ENCODE measurements at places on chromosomes 12 and 14.

DNA sequence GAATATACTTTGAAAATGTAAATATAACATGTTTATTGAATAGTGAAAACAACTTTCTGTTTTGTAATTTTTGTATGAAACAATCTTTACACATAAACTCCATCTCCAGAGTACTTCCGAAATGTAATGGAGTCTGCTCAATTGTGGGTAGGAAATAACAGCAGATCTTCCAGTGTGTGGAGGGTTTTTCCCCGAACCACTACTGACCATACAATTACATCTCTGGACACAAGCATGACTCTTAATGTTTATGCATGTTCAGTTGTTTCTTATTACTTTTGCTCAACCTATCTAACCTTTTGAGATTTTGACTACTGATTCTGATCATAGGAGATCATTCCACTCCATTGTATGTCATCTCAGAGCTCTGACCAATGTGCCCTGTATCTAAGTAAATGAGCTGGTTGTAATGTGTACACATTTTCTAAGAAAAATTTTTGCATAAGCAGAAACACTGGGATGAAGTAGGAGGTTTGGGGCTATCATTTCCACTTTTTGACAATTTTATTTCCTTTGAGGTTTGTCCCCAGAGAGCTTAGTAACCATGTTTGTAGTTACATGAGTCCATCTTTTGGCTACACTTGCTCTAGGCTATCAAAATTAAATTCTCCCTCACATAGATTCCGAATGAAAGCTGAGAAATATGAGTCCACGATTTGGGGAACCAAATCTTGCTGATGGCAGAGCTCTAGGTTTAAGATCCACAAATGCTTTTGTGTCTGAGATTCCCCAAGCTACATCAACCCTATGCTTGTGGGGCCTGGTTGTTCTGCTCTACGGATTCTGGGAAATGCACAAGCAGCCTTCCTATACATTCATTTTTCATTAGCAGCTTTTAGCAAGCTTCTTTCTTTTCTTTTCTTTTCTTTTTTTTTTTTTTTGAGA is 21.4 kb upstream of the CLEC4D start:
- DNase-seq = peak; percentile 8

- DNase-seq = no peak
Measured at GRCh38 chr14:45083617-45083975, 320 bp upstream of the PRPF39 start.

- no peak for DNase-seq
Measured at GRCh38 chr12:65779091-65779642, 45.1 kb upstream of the HMGA2 start.

- DNase-seq = no peak
Measured at GRCh38 chr12:26044007-26044394, 80.8 kb downstream of the BHLHE41 start.

GRCh38 chr14:99101855-99102461 is 170.0 kb downstream of the BCL11B start:
- DNase-seq = no peak

DNA sequence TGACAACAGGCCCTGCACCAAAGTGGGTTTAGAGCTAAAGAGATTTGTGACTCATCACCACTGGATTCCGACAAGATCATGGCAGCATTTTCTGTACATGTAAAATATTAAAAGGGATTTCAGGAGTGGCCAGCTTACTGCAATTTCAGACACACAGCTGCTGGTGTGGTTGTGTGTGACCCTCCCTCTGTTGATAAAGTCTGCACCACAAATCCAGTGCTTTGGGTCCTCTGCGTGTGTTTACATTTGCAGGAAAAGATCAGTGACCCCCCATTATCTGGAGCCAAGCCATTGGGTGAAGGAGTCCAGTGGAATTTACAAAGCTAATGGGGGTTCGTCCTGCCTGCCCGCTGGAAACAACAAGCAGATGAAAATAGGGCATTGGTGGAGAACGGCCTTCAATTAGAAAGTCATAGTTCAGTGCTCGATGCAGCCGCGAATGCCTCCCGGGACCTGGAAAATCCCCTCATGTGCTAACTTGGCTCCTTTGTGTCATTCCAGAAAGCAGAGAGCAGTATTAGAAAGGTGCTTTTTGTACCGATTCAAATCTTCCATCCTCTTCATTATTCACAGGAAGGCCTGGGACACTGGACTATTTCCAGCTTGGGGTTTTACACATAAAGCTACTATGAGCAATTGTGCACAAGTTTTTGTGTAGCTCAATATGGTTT is 188.5 kb upstream of the TMEM132C start:
- no peak for DNase-seq

DNA sequence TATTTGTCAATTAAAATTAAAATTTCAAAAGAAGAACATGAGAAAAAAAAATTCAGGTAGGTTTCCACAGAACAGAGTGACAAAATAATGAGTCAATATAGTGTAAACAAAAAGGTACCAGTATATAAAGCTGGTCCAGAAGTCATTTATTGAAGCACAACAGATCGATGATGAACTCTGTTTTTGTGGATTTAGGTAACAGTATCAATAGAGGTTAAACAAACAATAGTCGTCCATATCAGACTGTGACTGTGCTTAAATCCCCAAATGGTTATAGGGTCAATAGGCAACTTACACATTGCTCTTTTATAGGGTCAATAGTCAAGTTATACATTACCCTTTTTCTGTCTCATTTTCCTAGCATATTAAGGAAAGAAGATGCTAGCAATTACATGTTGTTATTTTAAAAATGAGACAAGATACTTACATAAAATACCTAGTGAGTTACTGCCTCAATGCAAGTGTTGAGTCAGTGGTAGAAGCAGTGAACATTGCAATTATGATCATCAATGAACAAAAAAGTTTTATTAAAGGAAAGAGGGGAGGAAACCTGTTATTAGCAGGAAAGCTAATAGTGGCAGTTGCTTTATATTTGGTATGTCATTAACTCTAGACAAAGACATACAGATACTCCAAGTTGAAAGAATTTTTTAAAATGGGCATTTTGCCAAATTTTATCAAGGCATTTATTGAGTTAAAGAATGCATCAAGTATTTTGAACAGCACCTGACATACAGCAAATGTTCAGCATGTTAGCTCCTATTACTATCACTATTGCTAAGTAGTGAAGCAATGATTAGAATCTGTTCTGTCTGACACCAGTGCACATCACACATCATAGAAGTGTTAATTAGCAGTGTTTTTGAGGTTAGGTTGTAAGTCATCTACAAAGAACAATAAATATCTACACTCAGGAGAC is 102.9 kb downstream of the CCER1 start:
- DNase-seq = no peak

DNA sequence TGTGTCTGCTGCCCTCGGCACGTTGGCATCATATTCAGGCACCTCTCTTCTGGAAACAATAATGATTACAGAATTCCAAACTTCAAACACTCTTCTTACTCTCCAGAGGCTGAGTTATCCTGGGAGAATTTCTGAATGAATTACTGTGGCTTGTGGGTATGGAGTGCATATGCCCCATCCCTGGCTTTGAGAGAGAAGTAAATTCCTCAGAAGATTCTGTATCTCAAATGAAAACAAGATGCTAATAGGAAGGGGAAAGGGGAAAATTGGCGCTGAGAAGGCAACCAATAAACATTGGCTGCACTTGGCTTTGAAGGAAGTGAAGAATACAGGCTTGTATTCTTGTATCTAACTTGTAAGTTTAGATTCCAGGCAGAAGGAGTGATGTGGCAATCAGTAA is 132.0 kb upstream of the NOVA1 start:
- no peak for DNase-seq

GRCh38 chr12:4862809-4863208 is 46.9 kb upstream of the KCNA1 start:
- peak; percentile 12 for DNase-seq

DNA sequence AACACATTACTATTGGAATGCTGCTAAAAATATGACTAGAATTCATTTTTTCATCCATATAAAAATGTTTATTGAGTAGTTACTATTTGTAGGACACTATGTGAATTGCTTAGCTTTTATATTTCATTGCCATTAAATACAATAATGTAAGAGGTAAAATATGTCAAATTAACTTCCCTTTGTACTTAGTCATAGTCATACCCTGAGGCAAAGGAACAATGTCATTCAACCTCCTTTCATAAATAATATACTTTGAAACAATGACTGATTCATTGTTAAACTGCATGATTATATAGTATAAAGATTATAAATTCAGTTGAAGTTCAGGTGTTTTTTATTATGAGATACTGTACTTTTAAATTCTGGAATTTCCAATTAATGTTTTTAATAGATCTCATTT is 105.2 kb downstream of the GARIN6 start:
- DNase-seq = no peak

- no peak for DNase-seq
Measured at GRCh38 chr12:130663514-130663913, 52.6 kb downstream of the RIMBP2 start.

GRCh38 chr12:2551412-2551900 is 243.3 kb upstream of the FKBP4 start:
- no peak for DNase-seq

DNA sequence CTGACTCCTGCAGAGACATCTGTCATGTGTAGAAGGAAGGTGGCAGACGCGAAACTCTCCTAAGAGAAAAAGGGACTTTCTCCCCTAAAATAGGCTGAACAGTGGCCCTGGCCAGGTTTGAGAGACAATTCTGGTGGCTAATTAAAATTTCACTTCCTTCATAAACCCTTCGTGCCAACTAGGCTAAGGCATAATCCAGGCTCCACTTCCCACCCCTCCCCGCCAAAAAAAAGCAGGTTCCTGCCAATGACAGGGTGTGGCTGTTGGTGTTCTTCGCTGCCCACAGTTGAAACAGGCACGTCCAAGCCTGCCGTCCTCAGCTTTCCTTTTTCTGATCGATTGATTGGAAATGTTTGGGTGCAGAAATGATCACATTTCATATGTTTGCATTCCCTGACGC is 144.6 kb downstream of the GCH1 start:
- DNase-seq = no peak

GRCh38 chr12:84954415-84954814 is 41.8 kb upstream of the SLC6A15 start:
- DNase-seq = no peak

DNA sequence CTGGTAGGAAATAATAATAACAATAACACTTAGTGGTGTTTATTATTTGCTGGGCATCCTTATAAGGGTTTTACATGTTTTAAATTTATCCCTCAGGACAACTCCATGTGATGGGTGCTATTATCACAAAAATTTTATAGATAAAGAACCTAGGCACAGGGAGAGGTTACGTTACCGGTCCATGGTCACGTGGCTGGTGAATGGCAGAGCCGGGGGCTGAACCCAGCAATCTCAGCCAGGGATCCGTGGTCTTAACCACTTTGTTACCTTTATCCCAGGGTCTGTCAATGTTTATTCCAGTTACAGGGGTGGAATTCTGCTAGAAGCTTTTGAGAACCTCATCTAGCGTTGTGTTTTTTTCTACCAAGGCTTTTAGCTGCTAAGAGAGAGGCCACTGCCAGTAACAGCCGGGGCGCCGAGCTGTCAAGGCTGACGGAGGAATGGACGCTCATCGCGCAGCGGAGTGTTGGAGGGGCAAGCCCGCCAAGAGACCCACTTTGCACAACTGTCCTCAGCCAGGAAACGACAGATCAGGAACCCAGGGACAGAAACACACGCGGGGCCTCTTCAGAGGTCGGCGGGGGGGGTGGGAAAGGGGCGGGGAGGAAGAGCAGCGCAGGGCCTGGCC is 418 bp downstream of the AMN1 start:
- peak; percentile 36 for DNase-seq

DNA sequence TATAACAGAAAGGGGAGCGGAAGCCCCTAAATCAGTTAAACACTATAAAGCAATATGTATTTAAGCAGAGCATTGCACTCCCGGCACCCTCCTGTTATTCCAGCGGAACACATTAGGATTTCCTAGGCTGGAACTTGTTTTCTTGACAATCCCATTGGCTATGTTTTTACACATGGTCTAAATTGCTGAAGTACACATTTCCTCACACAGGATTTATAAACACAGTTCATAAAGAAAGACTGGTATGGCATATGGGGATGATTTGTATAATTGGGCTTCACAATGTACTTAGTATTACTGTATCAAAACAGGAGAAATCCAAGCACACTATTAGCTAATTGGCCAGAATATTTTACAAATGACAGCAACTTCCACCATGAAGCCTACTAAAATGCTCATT is 23.3 kb downstream of the PAX9 start:
- no peak for DNase-seq

- no peak for DNase-seq
Measured at GRCh38 chr12:62533087-62533754, 66.6 kb downstream of the MON2 start.

- DNase-seq = no peak
Measured at GRCh38 chr12:57118711-57119271, 7.6 kb upstream of the STAT6 start.

- DNase-seq = no peak
Measured at GRCh38 chr12:59194794-59195193, 274.5 kb upstream of the LRIG3 start.

DNA sequence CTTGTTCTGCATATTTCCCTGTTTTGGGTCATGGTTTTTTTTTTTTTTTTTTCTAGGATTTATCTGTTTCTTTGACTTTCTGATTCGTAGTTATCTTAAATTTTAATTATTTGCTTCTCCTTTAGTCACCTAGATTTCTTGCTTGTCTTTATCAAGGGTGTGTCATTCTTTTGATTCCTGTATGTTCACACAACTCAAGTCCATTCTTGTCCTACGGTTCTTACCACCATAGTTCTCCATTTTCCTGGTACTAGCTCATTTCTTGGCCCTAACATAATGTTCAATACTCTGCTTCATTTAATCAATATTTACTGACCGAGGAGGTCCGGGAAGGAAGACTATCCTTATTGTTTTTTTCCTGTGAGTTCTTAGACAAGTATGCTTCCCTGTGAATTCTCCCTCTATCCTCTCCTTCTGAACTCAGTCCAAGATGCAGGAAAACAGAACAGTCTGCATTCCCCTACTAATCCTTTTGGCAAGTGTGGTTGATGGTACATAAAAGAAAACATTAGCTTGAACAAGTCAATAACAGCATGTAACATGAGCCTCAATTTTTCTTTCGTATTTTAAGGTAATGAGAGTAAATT is 1346.4 kb upstream of the SEL1L start:
- no peak for DNase-seq

DNA sequence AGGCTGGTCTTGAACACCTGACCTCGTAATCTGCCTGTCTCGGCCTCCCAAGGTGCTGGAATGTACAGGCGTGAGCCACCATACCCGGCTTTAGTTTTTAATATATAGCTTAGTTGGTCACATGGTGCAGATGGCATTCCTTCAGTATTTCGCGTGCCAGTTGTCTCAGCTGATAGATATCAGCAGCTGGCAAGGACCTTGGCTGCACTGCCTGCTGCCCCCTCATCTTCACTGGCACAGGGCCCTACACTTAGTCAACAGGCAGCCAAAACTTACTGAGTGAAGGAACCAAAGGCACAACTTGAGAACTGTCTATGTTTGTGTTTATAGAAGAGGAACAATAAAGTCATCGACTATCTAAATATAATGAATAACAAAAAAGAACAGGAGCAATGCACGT is 31.0 kb downstream of the EID3 start:
- no peak for DNase-seq

DNA sequence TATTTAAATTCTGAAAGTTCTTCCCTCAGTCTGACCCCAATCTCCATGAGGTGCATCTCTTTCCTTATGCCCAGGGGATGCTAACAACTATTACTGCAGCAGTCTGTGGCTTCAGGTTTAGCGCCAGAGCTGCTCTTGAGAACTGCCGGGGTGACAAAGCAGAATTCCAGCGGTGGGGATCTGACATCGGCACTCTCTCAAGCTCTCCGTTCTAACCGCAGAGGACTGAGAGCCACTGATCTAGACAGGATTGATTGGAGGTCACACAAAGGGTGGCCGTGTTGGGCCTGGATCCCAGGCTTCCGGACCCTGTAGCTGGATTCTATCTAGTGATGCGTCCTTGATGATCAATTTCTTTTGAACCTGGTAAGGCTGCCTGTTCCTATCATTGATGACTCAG is 155.6 kb upstream of the TMEM132C start:
- DNase-seq = no peak

GRCh38 chr12:92987846-92988621 is 58.9 kb upstream of the EEA1 start:
- peak; percentile 75 for DNase-seq

All from activated CD4-positive, alpha-beta T cell treated with anti-CD3 and anti-CD28 coated beads, Interleukin-10, Interleukin-2, amounts not matched to agents 100 ng/mL and 50 ng/mL, durations not matched to agents 16 hours and 8 hours (primary cell).